ENCODE measurements at places on chromosomes 3 and 15.

GRCh38 chr3:22971497-22971896, 231.6 kb upstream of the UBE2E2 start:
- DNase-seq, result no peak

GRCh38 chr3:193935916-193936315, 200.0 kb upstream of the HES1 start:
- DNase-seq, result no peak

GRCh38 chr3:28915741-28916500, 364.9 kb upstream of the RBMS3 start:
- DNase-seq, result no peak

DNA sequence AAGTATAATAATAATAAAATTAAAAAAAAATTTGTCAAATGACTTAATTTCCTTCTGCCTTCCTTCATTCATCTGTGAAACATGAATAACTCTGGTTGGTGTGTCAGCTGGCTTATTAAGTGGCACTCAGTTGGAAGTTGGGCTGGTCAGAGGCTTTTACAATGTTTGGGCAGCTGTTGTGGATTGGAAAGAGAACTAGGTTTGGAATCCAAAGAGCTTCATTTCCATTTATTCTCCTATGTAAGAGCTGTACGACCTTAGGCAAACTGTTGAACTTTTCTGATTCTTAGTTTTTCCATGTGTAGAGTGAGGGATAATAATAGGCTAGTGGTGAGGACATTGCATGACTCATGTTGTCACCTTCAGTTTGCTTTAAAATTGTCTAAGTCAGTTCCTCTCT, 606.7 kb downstream of the PDCD6IP start:
- DNase-seq, result no peak

DNA sequence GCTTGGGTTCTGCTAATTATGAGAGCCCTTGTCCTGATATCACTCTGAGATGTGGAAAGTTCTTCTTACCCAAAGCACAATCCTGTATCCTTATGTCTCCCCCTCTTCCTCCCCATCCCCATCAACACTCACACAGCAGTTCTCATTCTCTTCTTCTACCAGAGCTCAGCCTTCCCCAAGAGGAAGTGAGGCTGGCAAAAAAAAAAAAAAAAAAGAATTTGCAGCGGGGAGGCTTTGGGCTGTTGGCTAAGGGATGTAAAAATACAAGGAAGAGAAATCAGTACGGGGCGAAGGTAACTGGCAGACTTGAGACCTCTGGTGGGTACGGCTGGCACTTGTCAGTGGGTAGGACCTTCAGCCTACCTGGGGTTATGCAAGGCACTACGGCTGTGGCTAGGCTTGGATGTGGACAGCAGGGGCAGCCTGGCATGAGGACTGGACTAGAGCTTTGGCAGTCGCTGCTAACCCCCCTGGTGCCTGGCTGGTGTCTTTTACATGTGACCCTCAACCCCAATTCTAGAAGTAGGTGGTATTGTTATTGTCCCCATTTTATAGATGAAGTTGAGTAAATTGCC, 5.4 kb downstream of the VIPR1 start:
- DNase-seq, result no peak

DNA sequence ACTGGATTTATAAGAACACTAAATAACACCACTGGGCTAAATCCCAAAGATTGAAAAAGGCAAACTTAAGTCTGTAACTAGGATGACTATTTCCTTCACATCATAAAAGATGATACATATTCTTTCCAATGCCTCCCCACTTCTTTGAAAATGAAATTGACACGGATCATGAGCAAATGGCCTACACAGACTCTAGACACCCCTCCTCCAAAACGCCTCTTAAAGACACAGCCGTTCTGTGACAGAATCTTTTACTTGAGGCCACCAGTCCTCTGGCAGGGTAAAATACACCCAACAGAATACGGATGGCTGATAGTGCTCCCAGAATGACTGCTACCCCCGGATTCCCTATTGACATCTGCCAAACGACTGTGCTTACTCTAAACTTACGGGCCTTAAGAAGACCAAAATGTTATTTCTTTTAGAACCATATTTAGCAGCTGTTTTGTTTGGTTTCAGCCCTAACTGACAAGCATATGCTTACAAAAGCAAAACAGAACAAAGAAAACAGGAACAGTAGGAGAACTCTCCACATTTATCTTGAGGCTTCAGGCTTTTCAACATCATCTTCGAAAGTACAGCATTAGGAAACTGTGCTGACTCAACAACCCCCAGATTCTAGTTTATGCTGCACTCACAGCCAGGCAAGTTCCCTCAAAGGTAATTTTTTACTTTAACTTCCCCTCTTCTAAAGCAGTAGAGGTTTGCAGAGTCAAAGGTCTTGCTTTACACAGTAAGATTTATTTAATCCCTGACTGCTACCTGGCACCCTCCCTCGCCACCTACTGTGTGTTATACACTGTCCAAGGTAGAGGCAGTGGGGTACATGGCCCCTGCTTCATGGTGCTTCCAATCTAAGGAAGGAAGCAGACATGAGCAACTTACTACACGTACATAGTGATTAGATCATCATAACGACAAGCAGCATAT, 84.3 kb downstream of the TNIK start:
- no peak for DNase-seq

- DNase-seq, result no peak
Observed at GRCh38 chr15:68106656-68107055, 52.5 kb downstream of the PIAS1 start.

GRCh38 chr3:124260206-124260915, 268.4 kb upstream of the ROPN1 start:
- DNase-seq, result no peak

DNA sequence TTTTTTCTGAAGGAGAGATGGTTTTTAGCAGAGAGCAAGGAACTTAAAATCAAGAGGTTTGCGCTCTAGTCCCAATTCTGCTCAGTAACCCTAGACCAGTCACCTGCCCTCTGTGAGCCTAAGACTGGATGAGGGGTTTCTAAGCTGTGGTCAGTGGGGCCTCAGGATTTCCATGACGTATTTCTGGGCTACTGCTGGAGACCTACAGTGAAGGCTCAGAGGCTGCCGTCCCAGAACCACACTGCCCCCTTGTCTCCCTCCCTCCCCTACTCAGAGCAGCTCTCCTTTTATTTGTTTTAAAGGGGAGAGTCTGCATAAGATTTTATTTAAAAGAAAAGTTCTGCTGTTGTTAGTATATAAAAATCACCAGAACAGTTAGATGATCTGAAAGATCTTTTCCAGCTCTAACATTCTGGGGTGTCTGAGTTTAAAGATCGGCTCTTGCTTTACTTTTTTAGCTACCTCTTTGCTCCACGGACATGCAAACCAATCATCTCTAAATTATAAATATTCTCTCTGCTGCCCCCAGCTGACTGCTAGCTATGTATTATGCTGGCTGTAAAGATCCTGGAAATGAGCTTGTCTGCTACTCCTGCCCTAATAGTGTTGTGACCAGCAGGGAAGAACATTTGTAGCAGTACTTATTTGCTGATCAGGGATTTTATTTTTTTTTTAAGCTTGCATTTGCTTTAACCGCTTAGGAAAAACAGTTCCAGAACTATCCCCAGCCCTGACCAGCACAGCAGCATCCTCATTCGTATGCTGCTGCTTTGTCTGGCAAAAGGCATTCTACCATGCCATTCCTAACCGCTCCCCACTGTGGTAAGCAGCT, 28.6 kb upstream of the NDUFB4 start:
- DNase-seq, result no peak

DNA sequence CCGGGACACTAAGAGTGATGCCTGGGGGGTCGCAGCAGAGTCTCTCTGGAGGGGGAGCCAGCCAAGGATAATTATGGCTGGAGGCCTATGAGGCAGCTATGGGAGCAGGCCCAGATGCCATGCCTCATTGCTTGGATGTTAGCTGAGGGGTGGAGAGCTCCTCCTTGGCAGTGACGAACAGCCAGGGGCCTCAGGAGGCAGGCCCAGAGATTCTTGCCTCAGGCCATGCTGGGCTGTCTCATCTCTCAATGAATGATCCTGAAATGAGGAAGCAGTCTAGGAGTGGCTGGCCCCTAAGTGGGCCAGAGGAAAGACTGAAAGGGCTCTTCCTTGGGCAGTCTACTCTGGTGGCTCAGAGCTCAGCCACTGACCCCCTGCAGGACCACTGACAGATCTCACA, 21.3 kb downstream of the KIF9 start:
- no peak for DNase-seq

DNA sequence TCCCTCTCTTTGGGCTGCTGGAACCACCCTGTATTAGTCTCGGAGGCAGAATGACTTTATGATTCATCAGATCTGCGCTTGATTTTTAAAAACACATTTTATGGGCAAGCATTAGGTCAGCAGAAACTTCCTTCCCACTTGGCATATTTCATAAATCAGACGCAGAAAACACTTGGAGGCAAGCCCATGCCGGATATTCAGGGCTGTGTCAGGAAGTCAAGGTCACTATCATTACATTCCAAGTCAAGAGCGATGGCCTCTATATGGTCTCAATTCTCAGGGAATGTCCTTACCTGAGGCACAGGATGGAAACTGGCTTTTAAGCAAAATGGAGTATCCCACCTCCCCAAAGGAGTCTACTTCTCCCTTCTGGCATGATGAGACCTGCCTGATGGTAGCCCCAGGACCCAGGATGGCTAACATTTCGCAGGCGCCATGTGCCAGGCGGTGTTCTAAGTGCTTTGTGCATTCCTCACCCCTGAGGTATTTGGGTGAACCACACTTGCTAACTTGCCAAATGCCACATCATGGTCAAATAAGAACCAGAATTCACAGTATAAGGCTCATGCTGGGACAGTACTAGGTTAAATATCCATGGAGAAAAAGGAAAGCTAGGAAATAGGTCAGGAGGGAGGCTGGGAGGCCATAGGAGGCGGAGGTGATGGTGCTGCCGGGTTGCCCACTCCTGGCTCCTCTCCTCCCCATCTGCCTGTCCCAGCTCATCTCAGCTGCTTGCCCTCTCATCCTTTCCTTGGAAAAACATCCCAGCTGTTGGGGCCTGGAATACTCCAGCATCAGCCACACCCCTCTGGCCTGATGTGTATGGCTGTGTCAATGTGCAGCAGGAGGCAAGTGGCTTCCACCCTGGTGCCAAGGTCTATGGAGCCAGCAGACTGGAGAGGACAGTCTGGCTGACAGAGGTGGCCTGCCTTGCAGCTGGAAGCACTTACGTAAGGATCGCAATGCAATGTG, 18.8 kb downstream of the BCL2L10 start:
- no peak for DNase-seq

GRCh38 chr3:153590051-153590450, 428.0 kb downstream of the RAP2B start:
- no peak for DNase-seq

DNA sequence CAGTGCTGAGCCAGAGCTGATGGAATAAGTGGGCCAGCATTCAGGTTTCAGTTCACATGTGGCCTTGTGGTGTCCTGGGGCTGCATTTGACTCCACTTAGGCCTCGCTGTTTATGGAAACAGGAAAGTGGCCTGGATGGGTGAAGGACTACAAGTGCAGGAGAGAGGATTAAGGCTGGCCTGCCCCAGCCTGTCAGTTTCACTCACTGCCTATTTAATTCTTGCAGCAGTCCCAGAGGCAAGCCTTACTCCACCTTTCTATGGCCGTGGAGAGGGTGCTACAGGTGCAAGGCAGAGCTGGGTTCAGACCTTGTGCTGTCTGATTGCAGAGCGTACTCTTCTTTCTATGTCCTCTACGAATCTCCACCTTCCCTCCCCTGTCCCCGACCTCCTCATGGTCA, 37.7 kb downstream of the ABHD17C start:
- DNase-seq, result no peak

DNA sequence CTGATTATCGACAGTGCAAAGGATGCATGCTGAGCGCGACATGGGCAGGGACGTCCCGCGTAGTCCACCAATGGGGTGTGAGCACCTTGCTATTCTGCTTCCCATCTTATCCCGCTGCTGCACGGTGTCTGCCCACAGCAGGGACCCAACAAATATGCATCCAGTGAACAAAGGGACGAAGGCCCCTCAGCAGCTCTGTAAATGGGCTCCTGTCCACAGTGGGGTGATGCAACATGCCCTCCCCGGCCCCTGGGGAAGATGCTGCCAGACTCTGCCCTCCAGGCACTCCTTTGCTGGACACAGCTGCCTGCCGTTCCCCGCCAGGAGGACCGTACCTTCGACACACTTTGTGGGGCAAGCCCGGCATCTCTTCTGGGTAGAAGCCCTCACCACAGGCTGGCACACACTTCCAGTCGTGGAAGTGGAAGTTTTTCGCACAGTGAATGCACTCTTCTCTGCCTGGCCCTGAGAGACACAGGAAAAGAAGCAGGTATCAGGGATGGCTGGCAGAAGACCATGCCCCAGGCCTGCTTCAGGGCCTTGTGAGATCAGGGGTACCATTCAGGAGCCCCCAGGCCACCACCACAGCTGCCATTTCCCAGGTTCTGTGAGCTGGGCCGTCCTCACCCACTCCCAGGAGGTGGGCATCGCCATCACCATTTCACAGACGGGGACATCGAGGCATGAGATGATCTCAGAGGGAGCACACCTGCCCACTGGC, 18.2 kb upstream of the SNRPA1 start:
- no peak for DNase-seq

GRCh38 chr15:66494262-66494661, 3.3 kb downstream of the SNAPC5 start:
- DNase-seq, result no peak

GRCh38 chr3:152540120-152540519, 271.4 kb downstream of the MBNL1 start:
- no peak for DNase-seq

- no peak for DNase-seq
Observed at GRCh38 chr3:4247391-4247790, 55.8 kb upstream of the SETMAR start.

DNA sequence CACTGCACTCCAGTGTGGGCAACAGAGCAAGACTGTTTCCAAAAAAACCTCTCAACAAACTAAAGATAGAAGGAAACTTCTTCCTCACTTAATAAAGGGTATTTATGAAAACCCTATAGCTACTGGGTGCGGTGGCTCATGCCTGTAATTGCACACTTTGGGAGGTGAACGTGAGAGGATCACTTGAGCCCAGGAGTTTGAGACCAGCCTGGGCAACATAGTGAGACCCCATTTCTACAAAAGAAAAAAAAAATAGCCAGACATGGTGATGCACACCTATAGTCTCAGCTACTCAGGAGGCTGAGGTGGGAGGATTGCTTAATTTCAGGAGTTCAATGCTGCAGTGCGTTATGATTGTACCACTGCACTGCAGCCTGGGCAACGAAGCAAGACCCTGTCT, 22.4 kb downstream of the IP6K1 start:
- no peak for DNase-seq

DNA sequence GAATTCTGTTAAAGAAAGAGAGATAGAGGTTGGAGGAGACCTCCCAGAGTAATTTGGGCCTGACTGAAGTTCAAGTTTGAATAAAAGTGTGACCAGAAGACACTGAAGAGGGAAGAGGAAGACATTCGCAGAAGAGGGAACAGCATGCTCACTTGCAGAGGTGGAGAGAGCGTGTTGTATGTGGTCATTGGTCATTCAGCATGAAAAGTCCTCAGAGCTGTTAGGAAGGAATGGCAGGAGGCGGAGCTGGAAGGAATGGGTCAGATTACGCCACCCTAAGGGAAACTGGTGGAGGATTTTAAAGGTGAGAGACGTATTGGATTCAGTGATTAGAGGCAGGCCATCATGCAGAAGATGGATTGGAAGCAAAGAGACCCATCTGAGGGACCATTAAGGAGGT, 41.6 kb downstream of the IQCH start:
- DNase-seq, result no peak

All from activated T-helper 1 cell treated with Interleukin-2 at 50 U/mL for 16 hours (primary cell).